ENCODE measurements at places on chromosomes 7 and 10.

GRCh38 chr7:1812509-1813393 is 142.7 kb downstream of the ELFN1 start:
- DNase-seq = no peak

- DNase-seq = peak; percentile 61
Measured at GRCh38 chr7:96093435-96093834, 228.5 kb downstream of the SLC25A13 start.

DNA sequence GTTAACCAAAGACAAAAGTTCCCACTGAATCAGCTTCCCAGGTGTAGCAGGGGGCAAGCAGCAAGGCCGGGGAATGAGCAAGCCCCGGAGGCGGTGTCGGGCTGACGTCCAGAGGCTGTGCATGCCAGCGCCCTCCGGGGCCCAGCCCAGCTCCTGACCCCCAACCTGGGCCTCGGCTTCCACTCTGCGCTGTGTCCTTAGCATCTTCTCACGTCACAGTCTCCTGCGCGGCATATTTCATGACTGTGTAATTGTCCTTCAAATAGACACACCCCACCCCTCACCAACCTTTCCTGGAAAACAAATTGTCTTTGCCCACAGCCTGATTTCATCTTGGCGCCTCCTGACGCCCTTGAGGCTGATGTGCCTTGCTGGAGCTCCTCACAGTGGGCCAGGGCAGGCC is 133.5 kb downstream of the RGS10 start:
- DNase-seq = no peak

- DNase-seq = no peak
Measured at GRCh38 chr10:662686-663465, 26.6 kb downstream of the DIP2C start.

DNA sequence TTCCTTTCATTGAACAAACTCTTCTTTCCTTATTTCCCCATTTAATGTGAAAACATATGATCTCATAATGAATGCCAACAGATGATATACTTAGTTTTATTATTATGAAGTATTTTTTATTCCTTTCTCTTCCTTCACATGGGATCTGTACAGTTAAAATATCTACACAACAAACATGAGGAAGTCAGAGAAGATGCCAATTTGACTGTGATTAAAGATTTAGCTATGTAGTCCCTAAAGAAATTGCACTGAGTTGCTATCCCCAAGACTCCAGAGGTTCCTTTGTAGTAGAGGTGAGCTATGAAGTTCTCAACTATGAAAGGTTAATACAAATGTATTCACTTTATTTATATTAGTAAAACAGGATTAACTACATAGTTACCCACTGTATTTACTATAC is 60.6 kb upstream of the LRRN3 start:
- DNase-seq = no peak

GRCh38 chr10:19245889-19246752 is 197.5 kb downstream of the MALRD1 start:
- no peak for DNase-seq

DNA sequence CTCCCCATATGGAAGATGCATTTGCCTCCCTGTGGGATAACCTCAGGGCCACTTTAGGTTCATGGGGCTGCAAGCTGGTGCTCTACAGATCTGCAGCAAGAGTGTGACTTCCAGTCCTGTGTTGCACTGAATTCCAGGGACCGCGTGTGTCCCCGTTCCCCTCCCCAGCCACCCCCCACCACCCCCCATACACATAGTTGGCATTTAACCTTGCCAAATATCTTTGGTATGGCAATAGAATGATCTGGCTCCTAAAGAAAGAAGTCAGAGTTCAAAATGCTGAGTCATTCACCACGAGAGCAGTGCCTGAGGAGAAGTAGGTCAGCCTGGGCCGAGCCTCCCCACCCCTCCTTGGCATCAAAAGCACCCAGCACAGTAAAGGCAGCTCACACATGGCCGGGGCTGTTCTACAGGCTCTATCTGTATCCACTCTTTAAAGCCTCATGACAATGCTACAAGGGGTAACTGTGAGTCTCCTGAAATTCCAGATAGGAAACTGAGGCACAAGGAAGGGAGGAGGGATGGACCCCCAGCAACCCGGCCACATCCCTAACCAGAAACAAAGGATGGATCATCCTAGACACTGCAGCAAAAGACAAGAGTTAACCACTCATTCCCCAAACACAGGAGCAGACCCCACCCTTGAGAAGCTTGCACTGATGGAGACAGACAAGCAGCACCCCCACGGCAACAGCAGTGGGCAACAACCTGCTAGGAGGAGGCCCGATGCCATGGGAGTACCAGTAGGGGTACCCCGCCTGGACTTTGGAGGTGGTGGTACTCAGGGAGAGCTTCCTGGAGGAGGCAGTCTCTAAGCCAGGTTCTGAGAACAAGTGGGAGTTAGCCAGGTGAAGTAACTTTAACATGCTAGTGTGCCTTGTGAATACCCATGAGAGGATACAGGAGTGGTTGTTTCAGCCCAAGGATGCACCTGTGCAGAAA is 70.3 kb upstream of the NANOS1 start:
- peak; percentile 63 for DNase-seq

- DNase-seq = no peak
Measured at GRCh38 chr7:132416395-132416794, 159.9 kb downstream of the PLXNA4 start.

- DNase-seq = no peak
Measured at GRCh38 chr10:31346953-31347352, 27.9 kb downstream of the ZEB1 start.

- no peak for DNase-seq
Measured at GRCh38 chr10:4012848-4013247, 227.8 kb upstream of the KLF6 start.

DNA sequence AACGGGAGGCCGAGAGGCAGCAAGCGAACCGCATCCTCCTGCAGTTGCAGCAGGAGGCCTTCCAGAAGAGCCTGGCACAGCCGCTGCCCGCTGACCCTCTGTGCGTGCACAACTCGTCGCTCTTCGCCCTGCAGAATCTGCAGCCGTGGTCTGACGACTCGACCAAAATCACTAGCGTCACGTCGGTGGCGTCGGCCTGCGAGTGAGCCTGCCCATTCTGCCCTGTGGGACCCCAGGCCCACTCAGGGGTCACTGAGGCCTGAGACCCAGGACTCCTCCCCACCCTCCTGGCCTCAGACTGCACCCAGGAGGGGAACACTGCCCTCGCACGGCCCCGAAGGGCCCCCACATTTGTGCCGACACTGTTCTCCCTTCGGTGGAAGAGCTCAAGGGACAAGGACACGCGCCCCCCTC is 5.6 kb downstream of the TLX1 start:
- DNase-seq = no peak

GRCh38 chr7:18096087-18096486 is 68.4 kb upstream of the PRPS1L1 start:
- no peak for DNase-seq

DNA sequence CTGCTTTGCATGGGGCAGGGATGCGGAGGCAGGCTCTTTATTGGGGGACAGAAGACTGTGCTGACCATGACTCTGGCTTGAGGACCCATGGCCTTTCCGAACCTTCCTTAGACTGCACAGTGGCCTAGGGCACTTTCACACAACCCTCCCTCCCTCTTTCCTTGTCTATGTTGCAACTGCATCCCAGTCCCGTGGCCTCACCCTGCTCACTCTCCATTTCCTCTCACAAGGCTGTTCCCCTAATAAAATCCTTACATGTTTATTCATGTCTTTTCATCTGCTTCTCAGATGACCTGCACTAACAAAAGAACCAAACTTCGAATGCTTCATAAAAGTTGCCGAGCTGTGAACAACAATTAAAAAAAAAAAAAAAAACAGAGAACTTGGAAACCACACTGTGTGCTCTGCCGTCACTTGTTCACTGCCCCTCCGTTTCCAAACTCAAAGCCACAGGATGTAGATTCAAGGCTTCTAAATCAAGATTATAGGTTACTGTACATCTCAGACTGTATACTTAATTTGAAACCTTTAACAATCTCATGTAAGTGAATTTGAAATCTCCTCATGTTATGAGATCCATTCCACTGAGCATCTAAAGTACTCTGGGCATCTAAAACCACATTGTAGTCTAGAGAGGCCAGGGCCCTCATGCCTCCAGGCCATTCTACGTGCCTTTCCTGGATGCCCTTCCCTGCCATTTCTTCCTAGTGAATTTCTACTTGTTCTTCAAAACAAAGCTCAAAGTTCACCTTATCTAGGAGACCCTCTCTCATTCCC is 265.9 kb downstream of the SNX13 start:
- peak; percentile 84 for DNase-seq

GRCh38 chr7:69956541-69956940 is 358.3 kb downstream of the AUTS2 start:
- no peak for DNase-seq

- DNase-seq = peak; percentile 46
Measured at GRCh38 chr10:132654708-132655661, 117.4 kb downstream of the INPP5A start.

DNA sequence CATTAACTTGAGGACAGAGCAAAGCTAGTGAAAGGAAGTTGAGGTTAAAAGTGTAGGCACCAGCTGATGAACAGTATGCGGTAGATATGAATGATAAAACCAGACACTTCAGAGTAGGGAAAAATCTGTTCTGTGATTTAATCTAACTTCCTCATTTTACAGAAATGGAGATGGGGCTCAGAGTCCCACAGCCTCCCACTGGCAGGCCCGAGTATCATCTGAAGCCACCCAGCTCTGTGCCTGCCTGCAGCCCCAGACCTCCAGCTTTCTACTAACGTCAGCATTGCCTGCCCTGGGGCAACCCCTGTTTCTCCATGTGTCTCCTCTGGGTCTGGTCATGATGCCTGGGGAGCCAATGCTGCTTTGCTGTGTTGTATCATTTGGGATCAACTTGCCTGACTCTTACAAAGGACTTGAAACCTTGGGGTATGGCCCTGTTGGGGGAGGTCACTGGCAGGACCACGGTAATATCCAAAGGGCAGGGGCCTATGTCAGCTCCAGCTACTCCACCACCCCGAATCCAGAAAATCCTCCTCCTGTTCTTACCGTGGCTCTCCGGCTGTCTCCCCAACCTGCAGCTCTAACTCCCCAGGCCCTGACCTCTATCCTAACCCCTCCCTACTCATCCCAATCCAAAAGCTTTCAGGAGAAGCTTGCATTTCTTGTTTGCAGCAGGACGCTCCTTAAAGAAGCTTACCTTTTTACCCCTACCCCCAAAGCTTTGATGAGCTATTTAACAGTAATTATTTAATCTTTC is 56.2 kb upstream of the NPY start:
- DNase-seq = no peak

- no peak for DNase-seq
Measured at GRCh38 chr7:70710651-70711050, 421.3 kb upstream of the GALNT17 start.

GRCh38 chr7:100835903-100836811 is 8.8 kb upstream of the EPHB4 start:
- DNase-seq = no peak

- DNase-seq = no peak
Measured at GRCh38 chr10:103787331-103787730, 68.0 kb downstream of the SH3PXD2A start.

- DNase-seq = no peak
Measured at GRCh38 chr7:33761449-33762080, 143.8 kb upstream of the BMPER start.

DNA sequence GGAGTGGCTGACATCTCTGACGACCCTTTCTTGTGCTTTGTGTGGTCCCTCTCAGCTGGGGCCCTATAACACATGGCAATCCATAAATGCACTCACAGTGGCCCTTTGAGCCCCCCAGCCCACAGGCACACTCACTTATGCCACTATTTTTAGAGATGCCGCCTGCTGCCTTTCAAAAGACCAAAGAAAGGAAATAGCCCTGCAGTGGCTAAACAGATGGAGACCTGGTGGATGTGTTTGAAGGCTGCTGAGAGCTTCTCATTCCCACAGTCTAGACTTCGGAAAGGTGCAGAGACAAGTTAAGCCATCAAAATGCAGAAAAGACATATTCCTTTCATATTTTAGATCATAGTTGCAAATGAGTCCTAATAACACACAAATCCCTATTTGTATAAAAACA is 42.0 kb upstream of the PDZD8 start:
- DNase-seq = no peak

GRCh38 chr7:74674166-74674565 is 16.6 kb downstream of the GTF2I start:
- DNase-seq = no peak

DNA sequence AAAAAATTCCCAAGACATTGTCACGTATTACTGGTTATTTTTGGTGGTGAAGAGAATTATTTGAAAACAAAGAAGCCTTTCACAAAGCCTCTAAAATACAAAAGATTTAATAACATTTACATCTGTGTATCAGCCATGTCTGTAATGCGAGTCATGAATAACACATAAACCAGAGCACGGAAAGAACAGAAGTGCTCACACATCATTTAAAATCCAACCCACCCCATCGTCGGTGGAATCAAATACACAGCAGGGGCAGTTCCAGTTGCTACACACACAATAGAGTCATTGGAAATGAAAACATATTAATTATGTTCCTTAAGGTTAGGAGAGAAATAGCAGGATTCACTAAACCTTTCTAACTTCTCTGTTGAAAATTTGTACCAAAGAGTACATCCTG is 1097.3 kb downstream of the KCNMA1 start:
- DNase-seq = no peak
